ENCODE measurements at places on chromosomes 3 and 15. TPM values are rescaled to one million over a fixed set of nuclear protein-coding genes. Genes with fewer than 3 reads are reported as not detected.

GOLGA6L22 gene
- polyA plus RNA-seq: not detected

CNTN6 gene
- polyA plus RNA-seq: 47.8 TPM

CHDH gene
- polyA plus RNA-seq: 0.75 TPM

EXD1 gene
- polyA plus RNA-seq: 0.78 TPM

CILP gene
- not detected for polyA plus RNA-seq

ADPRH gene
- polyA plus RNA-seq: 1.3 TPM

STAB1 gene
- not detected for polyA plus RNA-seq

MAP6D1 gene
- polyA plus RNA-seq: 8.7 TPM

CPN2 gene
- not detected for polyA plus RNA-seq

GPR149 gene
- polyA plus RNA-seq: not detected

GOLGA8J gene
- not detected for polyA plus RNA-seq

SLC35A5 gene
- 100 TPM for polyA plus RNA-seq

HSPBAP1 gene
- 13.0 TPM for polyA plus RNA-seq

MRAS gene
- 24.3 TPM for polyA plus RNA-seq

TMEM207 gene
- not detected for polyA plus RNA-seq

USF3 gene
- 19.0 TPM for polyA plus RNA-seq

BHLHE40 gene
- polyA plus RNA-seq: 1.2 TPM

PCOLCE2 gene
- polyA plus RNA-seq: not detected

DNAH12 gene
- 0.77 TPM for polyA plus RNA-seq

FBXL2 gene
- polyA plus RNA-seq: 35.8 TPM

STRA6 gene
- polyA plus RNA-seq: not detected

NOX5 gene
- not detected for polyA plus RNA-seq

SLC6A11 gene
- 1.9 TPM for polyA plus RNA-seq

OR5K2 gene
- polyA plus RNA-seq: not detected

AHSG gene
- not detected for polyA plus RNA-seq

SCAANT1 gene
- not detected for polyA plus RNA-seq

ZNF80 gene
- polyA plus RNA-seq: 0.31 TPM

SELENOT gene
- polyA plus RNA-seq: 130 TPM

ERICH6 gene
- not detected for polyA plus RNA-seq

GMNC gene
- 6.7 TPM for polyA plus RNA-seq

FBXO40 gene
- 0.84 TPM for polyA plus RNA-seq

ZIC1 gene
- 16.1 TPM for polyA plus RNA-seq

KLHDC8B gene
- polyA plus RNA-seq: 3.0 TPM

MASP1 gene
- 1.0 TPM for polyA plus RNA-seq

SAMMSON gene
- not detected for polyA plus RNA-seq

DPPA2 gene
- not detected for polyA plus RNA-seq

Data from Purkinje cell (primary cell).